ENCODE measurements at places on chromosomes 4 and X.

DNA sequence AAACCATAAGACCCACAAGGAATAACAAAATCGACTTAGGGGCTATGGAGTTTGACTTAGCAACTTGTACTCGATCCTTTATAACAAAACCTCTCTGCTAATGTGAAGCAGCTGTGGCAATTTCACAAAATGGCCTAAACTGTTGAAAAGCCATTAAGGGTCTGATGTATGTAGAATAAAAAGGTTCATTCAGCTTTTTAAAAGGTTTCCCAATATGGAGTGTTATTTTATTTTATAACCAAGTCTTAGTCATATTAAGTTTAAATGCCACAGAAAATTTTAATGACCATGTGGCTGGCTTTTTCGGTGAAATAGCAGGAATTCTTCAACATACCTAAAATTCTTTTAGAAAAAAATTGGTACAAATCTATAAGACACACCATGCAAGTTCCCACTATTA lies 291.8 kb upstream of the HAND2 start:
- no peak for DNase-seq

GRCh38 chr4:155809835-155810234 lies 51.0 kb downstream of the GUCY1B1 start:
- peak; percentile 22 for DNase-seq

DNA sequence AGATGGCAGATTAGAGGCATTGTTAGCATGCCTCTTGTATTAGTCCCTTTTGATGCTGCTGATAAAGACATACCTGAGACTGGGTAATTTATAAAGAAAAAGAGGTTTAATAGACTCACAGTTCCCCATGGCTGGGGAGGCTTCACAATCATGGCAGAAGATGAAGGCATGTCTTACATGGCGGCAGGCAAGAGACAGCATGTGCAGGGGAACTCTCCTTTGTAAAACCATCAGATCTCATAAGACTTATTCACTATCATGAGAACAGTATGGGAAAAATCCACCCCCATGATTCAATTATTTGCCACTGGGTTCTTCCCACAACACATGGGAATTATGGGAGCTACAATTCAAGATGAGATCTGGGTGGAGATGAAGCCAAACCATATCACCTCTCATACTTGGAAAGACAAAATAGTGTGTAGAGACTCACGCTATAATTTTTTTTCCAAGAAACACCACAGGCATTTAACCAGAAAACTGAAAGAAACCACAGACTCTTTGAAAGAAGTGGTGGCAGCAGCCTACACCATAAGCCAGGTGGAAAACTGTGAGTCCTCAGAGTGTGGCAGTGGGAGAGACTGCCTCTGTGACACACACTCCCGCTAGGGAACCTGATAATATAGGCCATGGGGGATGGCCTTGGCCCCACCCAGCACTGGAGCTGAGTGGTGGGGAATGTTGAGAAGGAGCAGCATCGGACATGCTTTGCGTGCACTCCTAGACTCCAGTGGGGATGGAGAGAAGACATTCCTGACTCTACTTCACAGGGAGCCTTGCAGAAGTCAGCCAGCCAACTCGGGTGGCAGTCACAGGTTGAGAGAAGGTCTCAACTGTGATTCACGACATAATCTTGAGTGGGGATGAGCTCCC lies 51.5 kb downstream of the SLC2A9 start:
- no peak for DNase-seq

- DNase-seq, result no peak
Observed at GRCh38 chrX:132486599-132487178, 2.1 kb downstream of the MBNL3 start.

DNA sequence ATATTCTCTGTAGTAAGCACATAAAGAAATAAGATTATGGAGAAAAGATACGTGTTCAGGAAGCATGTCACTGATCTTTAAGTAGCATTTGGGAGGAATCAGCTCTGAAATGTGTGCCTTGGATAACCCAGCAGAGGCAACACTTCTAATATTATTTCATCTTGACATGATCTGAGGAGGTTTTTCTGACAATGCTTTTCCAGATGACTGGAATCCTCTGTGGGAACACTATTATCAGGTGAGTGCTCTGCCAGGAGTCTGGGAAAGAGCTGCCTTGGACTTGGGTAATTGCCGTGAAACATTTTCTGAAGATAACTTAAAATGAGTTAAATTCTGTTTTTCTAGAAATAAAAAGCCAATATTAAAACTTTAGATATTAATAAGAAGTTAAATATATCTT lies 78.2 kb upstream of the QRFPR start:
- no peak for DNase-seq

- no peak for DNase-seq
Observed at GRCh38 chr4:7206385-7206784, 14.0 kb downstream of the SORCS2 start.

DNA sequence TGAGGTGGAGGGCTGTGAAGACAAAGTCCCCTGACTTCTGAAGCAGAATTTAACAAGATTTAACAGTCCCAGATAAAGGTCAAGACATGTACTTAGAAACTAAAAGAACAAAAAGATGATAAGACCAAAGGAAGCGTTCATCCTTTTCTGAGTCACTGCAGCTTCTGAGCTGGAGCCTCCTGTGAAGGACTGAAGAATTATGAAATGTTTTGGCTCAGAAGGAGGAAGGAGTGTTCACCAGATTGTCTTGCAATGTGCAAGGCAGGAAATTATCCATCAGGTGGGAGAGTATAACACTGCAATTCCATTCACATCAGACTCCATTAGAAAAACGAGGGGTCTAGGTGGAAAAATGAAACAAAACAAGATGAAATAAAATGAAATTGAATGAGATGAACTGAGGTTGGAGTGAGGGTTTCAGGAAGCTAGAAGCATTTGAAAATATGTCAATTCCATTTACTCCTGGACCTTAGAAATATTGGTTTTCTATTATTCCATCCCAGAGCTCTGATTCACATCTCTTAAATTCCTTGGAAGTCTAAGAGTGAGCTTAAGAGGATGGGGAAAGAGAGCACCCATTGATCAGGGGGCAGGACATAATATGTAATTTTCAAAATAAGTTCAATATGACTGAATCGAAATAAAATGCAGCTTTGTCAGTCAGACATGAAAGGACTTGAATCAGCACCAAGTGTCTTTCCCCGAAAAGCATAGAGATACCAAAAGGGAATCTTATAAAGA lies 186.1 kb upstream of the LNX1 start:
- no peak for DNase-seq

DNA sequence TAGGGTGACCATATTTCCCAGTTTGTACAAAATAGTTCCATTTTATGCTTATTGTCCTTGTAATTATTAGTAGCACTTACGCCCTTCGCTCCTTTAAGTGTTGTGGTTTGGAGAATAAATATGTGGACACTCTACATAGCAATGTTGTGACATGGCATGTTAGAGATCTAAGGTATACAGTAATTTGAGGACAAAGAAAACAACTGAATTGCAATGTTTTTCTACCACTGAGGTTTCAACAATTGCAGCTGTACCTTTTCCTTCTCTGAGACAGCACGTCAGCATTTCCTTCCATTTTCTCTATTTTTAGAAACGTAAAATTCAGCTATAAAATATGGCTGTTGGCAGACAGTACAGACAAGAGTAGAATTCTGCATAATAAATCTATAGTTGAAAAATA lies 323.1 kb downstream of the MAPK10 start:
- DNase-seq, result no peak

GRCh38 chr4:83125738-83126141 lies 11.2 kb upstream of the PLAC8 start:
- DNase-seq, result no peak

GRCh38 chr4:55409468-55410171 lies 13.9 kb downstream of the TMEM165 start:
- DNase-seq, result peak; percentile 58

- DNase-seq, result no peak
Observed at GRCh38 chrX:22366166-22366702, 93.5 kb downstream of the CBLL2 start.

DNA sequence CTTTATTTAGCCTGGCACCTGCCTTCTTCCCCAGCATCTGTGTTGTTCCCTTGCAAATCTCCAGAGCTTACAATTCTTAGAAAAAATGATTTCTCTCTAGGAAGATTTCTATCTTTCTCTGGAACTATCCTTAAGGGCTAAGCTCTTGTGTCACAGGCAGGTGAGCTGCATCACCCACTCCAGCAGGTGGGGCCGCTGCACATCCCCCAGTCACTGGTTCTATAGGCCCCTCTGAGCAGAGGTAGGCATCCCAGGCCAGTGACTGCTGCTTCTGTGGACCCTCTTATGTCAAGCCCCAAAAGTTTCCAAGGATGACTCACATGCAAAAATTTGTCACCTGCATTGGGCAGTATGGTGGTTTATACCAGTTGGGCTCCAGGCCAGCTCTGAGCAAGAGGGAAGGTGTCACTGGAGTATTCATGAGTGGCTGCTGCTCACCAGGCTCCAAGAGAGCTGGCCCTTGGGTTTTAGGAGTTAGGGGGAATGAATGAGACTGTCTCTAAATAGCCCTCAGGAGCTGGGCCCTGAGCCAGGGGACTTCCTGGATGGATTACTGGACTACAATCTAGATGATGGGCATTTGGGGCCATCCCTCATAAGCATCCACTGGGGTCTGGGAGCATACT lies 208.1 kb upstream of the EOLA2 start:
- no peak for DNase-seq

DNA sequence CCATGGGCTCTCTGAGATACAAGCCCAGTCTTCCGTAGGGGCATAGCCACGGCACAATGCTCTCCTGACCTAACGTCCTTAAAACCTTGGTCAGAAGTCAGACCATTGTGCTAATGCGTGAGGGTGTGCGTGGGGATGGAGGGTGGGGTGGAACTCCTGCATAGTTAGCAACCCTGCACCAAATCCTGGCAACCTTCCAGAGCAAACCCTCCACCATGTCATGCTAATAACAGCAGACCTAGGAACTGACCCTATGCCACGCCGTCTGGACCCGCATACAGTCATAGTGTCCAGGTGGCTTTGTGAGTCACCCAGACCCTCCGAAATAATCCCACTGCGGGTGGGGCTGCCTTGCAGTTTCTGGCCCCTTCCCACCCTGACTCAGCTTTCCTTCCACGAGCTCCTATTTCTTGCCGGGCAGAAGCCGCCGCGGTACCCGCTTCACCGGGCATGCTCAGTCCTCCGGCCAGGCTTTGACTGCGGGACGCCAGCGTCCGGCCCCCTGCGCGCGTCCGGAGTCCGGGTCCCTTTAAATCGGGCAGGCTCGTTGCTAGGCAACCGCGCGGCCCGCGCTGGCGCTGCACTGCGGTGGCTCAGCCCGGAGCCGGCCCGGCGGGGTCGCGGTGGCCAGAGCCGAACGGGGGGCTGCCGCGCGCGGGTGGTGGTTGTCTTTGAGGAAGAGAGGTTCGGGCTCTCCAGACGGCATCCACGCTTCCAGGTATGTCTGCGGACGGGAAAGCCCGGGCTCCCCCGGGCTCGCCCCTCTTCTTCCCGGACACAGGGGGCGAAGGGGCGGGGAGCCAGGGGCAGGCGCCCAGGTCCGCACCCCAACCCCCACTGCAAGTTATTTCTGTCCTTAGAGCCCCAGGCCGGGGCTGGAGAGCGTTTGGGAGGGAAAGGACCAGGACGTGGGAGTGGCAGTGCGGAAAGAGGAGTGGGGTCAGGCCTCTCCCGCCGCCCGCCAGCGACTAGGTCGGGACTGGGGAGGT lies at the start of gene CCDC160:
Gene CCDC160 (plus strand): TSS at position 557 of the 989 bp plus-strand sequence. CDS start 7,619 bp downstream, outside the sequence.
- DNase-seq, result peak; percentile 3

DNA sequence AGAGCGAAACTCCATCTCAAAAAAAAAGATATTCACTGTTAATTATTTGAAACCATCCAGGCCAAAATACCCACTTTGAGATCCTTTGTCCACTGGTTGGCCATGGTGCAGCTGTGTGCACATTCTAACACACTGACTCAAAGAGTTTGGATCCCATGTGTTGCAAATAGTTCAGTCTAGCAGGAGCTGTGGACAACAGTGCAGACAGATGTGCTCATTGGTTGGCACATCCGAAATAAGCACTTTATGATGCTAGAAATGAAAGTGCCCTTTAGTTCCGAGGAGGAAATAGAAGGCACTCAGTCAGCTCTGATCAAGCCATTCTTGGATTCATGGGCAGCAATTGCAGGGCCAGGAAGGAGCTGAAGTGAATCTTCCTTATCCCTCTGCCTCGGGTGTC lies 63.0 kb upstream of the TMEM150C start:
- no peak for DNase-seq

DNA sequence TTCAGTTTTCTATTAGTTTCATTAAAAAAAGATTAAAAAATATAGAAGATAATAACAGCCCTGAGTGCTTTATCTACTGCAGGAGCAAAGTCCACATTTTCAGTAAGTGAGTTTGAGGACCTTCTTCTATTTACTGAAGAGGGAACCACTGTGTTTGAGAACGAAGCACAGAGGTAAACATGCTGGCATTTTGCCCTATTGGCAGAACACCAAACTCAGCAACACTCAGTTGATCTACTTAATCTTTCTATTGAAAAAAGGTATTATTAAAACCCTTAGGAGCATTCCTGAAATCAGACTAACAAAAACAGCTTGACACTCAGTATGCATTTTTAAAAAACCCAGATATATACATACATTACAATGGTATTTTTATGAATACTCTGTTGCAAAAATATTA lies 1496.7 kb downstream of the TECRL start:
- DNase-seq, result no peak

- DNase-seq, result peak; percentile 18
Observed at GRCh38 chrX:130539721-130540321, 138.0 kb downstream of the RBMX2 start.

DNA sequence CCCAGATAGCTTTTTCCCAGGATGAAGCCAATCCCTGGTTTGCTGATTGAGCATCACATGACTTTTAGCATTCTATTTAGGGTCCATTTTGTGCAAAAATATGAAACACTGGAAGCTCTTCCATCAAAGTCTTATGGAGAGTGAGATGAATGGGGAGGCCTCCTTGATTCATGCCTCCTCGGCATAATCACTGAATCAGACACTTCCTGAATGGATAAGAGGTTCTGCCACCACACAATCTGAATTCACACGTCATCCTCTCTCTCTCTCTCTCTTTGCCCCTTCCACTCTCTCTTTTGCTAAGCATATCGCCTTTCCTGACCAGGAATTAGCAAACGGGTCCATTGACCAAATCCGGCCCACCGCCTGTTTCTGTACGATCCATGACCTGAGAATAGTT lies 68.7 kb downstream of the CRMP1 start:
- DNase-seq, result no peak

- DNase-seq, result no peak
Observed at GRCh38 chrX:47480576-47480975, 2.4 kb downstream of the ZNF41 start.

DNA sequence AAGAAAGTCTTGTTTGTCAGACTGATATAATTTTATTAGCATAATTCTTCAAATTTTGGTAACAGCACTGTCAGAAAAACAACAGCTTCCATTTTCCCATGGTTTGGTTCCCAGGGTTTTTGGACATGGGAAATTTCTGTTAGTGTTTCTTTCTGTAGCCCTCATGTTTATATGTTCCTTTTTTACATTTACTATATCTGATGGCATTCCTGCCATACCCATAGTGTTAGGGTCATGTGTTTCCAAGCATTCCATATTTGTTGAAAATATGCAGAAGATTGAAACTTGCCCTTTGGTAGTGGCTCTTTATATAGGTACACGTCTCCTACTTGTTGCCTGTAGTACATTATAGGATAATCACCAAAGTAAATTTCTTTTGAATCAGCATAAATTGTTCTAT lies 65.8 kb downstream of the PDLIM5 start:
- DNase-seq, result no peak

- DNase-seq, result no peak
Observed at GRCh38 chr4:71382900-71383560, 44.2 kb downstream of the SLC4A4 start.

GRCh38 chr4:123449780-123450179 lies 53.2 kb downstream of the SPRY1 start:
- DNase-seq, result peak; percentile 31
